ENCODE measurements at places on chromosomes 6 and 20. TPM values are rescaled to one million over a fixed set of nuclear protein-coding genes. Genes with fewer than 3 reads are reported as not detected.

- DNase-seq: no peak
Measured at GRCh38 chr6:139133262-139134063, 1.4 kb upstream of the HECA start.

The OR2J3 gene
- not detected for polyA plus RNA-seq

The ADGRF5 gene
- 29.3 TPM for polyA plus RNA-seq

- DNase-seq: no peak
Measured at GRCh38 chr6:98308564-98308963, 525.8 kb upstream of the POU3F2 start.

Measured in renal cortex interstitium (tissue), 15 donors.